ENCODE measurements at places on chromosomes 1 and 21.
A peak's percentile ranks its signal among the peaks of the same experiment; 100 is the strongest.

- DNase-seq, result peak; percentile 84
Measured at GRCh38 chr1:24635195-24635843, 7.8 kb upstream of the SRRM1 start.

DNA sequence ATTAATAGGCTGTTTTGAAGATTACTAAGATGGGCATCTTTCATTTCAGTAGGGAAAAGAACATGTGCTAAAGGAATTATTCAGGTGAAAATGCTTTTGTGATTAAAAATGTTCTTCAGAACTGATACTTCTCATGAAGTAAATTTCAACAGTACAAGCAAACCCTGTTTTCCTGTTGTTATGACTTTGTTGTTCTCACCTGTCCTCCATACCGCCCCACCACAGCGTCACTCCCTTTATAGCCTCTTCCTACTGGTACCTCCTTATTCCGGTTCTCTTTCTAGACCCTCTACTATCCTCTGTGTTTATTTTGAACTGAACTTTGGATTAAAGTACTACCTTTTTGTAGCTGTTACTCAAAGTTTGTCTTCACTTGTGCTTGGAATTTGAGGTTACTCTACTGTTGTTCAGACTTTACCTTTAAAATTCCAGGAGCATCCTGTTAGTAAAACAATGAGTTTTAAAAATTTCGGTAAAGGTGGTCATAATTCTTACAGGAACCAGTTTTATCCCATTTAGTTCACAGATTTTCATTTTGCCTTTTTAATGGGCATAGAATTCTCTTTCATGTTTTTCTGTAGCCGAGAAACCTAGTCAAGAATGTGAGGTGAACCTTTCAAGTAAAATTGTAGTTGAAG, 10.9 kb downstream of the CNST start:
- DNase-seq, result no peak

DNA sequence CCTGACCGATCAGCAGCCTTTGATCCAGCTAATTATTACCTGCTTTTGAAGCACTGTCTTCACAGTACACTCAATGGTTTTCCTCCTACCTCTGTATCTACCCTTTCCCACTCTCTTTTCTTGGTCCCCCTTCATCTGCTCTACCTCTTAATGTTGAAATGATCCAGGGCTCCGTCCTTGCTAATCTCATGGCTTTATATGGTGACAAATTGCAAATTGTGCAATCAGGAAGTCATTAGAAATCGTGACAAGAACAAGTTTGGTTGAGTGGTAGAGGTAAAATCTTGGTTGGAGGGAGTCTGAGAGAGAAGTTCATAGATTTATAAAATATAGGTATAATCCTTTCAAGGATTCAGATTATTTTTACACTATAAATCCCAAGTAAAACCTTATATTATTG, 9.6 kb upstream of the CYB5R1 start:
- no peak for DNase-seq

- no peak for DNase-seq
Measured at GRCh38 chr1:91201694-91202093, 179.9 kb upstream of the ZNF644 start.

GRCh38 chr1:30874176-30874575, 34.4 kb downstream of the SDC3 start:
- no peak for DNase-seq

DNA sequence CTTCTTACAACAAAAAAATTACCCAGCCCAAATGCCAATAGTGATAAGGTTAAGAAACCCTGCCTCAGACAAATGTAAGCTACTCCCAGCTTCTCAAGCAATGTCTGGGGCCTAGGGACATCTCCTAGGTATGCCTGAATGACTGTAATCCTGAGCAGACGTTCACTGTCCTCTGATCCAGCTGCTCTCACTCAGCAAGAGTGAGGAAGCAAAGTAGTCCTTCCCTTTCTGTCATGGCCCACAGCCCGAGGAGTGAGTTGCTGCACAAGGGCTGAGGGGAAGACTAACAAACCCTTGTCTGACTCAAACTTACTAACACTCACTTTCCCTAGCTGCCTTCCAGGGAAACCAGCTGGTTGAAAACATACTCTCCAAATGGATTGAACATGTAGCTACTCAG, 124.9 kb upstream of the TNFSF4 start:
- peak; percentile 58 for DNase-seq

DNA sequence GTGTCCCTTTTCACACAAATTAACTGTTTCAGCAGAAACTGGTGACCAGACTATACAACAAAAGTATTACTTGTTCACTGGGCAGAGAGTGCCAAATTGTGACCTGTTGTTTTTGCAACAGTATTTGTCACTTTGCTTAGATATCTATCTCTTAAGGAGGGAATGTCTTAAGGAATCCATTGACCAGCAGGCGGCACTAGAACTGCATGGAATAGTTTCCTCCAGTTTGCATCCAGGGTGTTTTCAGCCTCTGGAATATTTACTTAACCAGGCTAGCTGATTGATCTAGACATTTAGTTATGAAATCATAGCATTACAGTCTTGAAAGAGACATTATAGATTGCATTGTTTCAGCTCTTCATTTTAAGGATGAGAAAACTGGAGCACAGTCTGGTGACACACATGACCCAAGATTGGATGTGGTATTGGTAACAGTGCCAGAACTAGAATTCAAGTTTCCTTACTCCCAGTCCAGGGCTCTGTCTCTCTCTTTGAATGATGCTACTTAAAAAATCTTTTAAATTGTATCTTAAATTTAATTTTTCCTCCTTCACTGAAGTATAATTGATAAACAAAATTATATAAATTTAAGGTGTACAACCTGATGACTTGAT, 16.9 kb downstream of the RPTN start:
- DNase-seq, result peak; percentile 81

DNA sequence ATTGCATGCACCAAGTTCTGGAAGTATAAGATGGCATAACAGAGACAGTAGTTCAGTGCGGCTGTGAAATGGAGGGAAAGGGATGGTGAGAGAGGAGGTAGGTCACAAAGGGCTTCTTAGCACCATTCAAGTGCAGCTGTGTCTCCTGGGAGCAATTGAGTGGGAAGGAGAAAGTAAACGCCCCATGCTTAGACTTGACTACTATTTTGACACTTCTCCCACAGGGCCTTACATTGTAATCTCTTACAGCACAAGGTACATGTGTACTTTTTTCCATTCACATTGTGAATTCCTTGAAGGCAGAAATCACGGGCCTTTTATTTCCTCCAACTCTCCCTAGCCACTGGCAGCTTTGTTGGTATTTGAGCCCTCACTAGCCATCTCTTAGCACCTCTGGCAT, 239.6 kb upstream of the FOXD3 start:
- DNase-seq, result no peak

DNA sequence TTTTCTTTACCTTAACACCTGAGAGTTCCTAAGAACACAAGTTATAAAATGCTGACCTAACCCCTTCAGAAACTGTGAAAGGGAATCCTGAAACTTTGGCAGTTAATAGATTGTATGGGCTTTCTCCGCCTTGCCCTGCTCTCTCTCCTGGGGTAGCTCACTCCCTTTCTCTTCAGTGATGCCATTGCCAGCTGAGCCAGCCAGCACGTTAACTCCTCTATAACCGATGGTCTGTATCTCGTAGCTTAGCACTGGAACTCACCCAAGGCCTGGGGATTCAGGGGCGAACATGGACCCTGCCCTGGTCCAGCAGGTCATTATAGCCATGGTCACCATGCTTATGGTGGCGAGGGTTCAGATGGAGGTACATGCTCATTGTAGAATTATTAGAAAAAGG, 40.7 kb downstream of the TRAPPC10 start:
- no peak for DNase-seq
